Activated CD4-positive, alpha-beta T cell treated with anti-CD3 and anti-CD28 coated beads, Interleukin-2, amount 50 U/mL, for 1 hour (primary cell): ENCODE measurements at places on chromosomes 12 and 14.

DNA sequence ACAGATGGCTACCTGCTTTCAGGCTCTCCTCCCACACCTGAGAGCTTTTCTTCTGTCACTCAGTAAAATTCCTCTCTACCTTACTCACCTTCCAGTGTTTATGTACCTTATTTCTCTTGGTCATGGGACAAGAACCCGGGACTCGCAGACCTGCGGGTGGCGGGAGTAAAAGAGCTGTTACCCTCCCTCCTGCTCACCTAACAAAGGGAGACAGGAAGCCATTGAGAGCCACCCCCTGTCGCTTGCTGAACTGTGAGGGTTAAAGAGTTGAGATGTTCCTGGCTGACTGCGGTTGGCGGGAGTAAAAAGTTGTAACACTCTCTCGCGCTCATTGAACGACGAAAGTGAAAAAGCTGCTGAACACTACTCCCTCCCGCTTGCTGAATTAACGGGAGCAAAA, 1935.1 kb upstream of the FLRT2 start:
- no peak for DNase-seq

DNA sequence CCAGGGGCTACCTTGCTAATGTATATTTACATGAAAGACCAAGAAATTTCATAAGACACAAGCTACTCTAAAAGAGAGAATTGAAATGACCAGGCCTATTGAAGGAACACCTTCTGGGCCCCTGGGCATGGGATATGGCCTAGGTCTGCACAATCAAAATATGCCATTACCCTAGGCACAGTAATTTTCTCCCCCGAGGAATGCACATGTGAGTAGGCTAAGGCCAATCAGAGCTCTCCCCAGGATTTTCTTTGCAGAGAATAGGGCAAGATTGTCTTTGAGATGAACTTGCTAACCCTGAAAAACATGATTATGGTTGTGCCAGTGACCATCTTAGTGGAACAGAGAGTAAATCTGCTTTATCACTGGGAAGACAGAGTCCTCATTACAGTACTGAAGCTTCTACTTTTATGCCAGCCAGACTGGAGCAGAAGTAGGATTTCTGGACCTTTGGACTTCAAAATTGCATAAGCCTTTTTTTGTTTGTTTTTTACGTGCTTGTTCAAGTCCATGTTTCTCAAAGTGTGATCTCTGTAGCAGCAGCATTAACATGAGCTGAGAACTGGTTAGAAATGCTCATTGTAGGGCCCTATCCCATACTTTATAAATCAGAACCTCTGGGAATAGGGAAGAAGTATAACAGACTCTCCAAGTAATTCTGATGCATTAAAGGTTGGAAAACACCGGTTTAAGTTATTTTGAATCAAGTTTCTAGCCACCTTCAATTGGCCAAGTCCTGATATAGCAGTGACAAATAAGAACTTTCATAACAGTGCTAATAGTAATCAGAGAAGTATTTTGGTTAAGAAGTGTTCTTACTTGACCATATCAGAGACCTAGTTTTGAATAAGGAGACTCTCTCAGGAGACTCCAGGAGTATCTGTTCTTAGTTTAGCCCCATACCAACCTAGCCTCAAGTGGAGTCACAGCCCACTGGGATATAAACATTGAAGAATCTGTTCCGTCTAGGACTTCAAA, 112.9 kb downstream of the LMO3 start:
- no peak for DNase-seq

DNA sequence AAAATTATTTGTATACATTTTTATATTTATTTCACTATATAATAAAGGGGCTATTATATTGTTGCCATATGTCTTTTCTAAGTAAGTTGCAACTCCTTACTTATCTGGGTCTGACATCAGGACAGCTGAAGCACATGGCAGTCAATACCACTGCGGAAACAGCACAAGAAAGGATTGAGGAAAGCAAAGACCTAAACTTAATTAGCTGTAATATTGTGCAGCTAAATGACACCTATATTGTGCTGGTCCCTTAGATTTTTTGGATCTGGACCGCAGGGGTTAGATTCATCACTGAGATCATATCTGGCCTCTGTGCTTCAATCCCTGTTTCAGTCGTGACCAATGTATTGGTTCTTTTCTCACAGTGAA, 359.6 kb upstream of the DIO2 start:
- DNase-seq = no peak

DNA sequence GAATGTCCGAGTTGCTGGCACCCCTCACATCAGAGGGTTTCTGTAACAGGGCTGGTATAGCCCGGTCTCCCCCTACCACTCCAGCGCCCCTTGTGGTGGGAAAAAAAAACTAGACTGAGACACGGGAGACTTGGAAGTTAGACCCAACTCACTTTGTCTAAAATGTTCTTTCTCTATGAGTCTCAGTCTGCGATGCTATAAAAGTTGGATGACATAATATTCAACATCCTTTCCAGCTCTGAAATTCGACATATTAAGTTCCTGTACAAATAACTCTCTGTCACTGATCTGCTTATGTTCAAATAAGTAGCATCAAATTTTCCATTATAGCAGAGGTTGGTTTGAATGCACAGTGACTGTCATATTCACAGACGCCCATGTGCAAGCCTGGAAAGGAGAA, 25.7 kb upstream of the TC2N start:
- DNase-seq = peak; percentile 20

- no peak for DNase-seq
Measured at GRCh38 chr12:58884916-58885315, 35.4 kb downstream of the LRIG3 start.

GRCh38 chr14:50985859-50986331, 41.6 kb upstream of the PYGL start:
- DNase-seq = no peak
